ENCODE measurements at places on chromosomes 1 and 21.

DNA sequence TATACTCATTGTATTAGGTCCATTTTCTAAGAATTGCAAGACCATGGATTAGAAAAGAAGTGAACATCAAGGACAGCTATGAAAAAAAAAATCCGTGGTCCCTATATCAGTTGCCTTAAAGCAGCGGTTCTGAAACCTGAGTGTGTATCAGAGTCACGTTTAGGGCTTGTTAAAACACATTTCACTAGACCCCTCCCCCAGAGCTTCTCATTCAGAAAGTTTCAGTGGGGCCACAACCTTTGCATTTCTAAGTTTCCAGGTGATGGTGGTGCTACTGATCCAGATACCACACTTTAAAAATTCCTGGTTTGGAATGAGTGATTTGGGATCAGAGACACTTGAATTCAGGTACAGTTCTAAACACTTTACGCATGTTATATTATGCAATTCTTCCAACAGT is 96.1 kb upstream of the PRMT6 start:
- DNase-seq = no peak

GRCh38 chr21:43034826-43035225 is 40.8 kb downstream of the CBS start:
- DNase-seq = no peak

- no peak for DNase-seq
Observed at GRCh38 chr1:202158810-202159533, 1.4 kb downstream of the PTPN7 start.

GRCh38 chr1:83741348-83741747 is 257.6 kb downstream of the TTLL7 start:
- no peak for DNase-seq

GRCh38 chr21:44874240-44874496 is 678 bp upstream of the PTTG1IP start:
- DNase-seq = peak; percentile 40

DNA sequence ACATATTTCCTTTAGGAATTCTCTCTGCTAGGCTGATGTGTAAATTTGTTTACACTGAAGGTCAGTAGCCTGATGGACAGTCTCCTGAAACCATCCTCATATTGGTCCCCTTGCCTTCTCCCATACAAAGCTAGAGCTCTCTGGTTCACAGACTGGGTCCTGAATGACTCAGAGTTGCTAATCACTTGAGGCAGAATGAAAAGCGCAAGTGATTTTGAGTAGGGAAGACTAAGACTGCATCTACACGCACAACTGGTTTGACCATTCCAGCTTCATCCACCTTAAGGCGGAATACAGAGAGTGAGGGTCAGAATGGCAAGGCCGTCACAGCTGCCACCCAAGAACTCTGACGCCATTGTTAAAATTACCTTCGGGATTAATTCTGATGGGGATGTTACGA is 70.2 kb upstream of the KIF26B start:
- DNase-seq = no peak

DNA sequence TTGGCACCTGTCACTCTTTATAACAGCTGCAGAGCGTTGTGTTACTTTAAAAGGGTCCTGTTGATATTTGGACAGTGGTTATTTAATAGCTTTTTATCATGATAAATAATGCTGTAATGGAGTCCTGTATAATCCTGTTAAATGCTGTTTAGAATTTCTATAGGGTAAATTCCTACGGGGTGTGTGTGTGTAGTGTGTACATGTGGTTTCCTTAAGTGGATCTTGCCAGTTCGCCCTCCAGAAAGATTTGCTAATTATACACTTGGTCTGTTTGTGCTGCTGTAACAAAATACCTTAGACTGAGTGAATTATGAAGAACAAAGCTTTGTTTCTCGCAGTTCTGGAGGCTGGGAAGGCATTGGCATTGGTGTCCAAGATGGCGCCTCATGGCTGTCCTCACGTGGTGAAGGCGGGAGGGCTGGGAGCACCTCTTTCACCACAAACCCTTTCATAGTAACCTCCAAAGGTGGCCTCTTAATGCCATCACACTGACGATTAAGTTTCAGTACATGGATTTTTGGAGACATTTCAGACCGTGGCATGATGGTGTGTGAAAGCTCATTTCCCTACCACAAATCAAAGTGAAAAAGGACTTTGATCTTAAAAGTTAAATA is 11.2 kb downstream of the PRMT2 start:
- DNase-seq = no peak

GRCh38 chr1:108862017-108862610 is 5.2 kb upstream of the AKNAD1 start:
- DNase-seq = no peak

- DNase-seq = no peak
Observed at GRCh38 chr1:217660353-217661062, 29.4 kb downstream of the SPATA17 start.

DNA sequence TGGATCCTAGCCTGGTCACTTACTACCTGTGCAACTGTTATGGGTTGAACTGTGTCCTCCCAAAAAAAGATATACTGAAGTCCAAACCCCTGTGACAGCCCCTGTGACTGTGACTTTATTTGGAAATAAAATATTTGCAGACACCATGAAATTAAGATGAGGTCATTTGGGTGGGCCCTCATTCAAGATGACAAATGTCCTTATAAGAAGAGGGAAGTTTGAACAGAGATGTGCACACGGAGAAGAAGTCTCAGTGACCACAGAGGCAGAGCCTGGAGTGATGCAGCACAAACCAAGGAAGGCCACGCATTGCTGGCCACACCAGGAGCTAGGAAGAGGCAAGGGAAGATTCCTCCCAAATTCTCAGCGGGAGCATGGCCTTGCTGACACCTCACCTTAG is 249.7 kb upstream of the RUNX1 start:
- no peak for DNase-seq

GRCh38 chr1:53334781-53335180 is 6.9 kb upstream of the LRP8 start:
- DNase-seq = no peak

GRCh38 chr1:180156631-180157091 is 2.0 kb downstream of the QSOX1 start:
- DNase-seq = no peak

GRCh38 chr1:223641523-223642039 is 23.9 kb downstream of the CAPN8 start:
- DNase-seq = no peak

GRCh38 chr21:21383126-21383525 is 384.9 kb downstream of the NCAM2 start:
- DNase-seq = no peak

- no peak for DNase-seq
Observed at GRCh38 chr21:46222436-46223116, 6.0 kb downstream of the LSS start.

DNA sequence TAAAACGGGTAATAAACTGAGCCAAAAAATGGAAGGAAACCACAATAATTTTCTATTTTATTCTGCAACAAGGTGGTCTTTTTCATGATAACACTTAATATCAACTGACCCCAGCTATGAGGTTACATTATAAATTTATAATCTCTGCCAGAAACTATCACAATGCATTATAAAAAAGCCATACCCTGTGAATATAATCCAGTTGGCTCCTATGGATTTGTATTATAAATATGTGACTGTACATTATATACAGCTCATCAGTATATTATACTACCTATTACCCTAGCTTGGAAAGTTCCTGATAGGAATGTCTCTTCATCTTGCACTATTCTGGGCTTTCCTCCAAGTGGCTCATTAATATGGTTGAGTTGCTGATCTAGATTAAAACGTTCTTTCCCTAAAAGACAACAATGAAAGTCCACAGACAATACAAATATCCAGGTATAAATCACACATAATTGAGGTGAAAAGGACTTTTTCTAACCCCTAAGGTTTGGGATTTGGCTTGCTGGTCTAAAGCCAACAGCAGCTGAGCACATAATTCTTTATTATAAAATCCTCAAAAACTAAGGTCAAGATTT is 487.7 kb downstream of the TTLL7 start:
- no peak for DNase-seq

DNA sequence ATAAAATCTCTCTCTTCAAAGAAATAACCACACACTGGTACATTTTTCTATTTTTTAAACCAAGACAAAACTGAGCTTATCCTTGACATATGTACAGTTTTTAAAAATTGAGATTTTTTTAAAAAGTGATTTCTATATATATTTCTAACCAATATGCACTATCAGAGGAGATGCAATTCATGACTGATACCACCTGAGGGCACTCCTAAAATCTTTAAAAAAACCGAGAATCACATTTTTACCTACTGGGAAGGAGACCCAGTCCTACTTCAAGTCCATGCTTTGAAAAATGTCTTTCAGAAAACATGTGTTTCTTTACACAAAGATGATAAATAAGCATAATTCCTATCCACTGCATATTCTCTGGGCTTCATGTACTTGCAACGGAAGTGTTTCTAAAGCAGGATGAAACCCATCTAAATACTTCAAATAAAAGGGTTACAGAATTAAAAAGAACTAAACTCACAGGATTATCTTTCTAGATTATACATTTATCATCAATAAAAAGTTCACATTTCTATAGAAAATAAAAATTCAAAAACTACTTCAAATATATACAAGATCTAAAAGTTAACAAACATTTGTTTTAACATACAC is 98.6 kb downstream of the ENAH start:
- no peak for DNase-seq

- DNase-seq = no peak
Observed at GRCh38 chr1:3460672-3461131, 6.2 kb downstream of the ARHGEF16 start.

DNA sequence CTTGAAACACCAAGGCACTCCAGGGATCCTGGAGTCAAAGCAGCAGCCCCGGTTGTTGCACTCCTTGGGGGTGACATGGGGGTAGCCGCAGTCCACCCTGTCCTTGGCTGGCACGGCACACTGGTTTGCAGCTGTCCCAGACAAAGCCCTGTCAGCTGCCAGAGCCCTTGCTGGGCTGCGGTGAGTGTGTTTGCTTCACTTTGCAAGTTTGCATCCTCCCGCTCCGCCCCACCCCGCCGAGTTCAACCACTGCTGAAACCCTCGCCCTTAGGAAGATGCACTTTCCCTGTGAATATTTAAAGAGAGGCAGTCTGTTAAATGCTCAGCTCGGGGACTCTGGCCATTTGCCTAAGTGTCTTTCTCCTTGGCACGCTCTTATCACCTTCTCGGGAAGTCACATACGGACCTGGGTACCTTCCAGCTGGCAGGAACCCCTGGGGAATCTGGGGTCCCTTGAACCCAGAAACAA is 1.7 kb downstream of the TFF3 start:
- no peak for DNase-seq

DNA sequence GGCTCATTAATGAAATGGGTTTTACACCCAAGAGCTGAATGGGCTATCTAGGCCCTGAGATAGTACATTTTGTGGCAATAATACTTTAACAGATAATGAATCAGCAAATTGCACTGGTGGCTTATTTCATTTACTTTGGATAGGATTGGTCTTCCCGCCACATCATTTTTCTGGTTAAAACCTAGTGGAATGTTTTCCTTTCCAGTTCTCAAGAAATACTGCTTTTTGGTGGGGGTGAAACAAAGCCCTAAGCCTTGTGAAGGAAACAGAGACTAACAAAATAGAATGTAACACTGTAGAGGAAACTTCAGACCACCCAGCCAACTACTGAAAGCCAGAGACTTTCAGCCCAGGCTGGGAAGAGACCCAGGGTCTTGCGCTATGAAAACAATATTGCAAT is 172.2 kb downstream of the HHIPL2 start:
- DNase-seq = no peak

DNA sequence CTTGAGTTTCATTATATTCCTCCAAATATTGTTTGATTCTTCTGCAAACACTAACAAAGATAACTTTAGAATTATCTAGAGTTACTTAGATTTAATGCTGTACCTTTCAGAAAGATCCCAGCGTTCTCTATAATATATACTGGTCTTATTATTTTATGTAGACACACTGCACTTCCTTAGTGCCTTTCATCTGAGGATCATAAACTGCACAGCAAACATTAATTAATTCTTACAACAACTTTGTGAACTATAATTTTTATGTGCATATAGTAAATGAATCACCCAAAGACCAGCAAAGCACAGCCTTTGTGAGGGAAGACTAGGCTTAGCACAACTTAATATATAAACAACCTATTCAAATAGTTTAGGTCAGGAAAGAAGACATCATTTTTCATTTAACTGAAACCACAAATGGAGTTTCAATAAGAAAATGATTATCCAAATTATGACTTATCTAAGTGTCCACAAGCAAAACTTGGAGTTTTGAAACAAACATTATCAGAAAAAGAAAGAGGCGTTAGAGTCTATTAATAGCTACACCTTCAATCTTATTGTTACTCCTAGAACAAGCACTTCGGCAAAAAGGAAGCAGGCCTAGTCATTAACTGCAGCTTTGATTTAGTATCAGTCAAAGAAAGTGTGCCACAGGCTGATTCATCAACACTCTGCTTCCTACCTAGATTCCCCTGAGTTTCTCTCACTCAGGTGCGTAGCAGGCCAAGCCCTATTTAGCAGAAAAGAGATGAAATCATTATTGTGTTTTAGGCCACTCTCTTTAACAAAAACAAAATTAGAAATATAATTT is 22.5 kb upstream of the RC3H1 start:
- no peak for DNase-seq

DNA sequence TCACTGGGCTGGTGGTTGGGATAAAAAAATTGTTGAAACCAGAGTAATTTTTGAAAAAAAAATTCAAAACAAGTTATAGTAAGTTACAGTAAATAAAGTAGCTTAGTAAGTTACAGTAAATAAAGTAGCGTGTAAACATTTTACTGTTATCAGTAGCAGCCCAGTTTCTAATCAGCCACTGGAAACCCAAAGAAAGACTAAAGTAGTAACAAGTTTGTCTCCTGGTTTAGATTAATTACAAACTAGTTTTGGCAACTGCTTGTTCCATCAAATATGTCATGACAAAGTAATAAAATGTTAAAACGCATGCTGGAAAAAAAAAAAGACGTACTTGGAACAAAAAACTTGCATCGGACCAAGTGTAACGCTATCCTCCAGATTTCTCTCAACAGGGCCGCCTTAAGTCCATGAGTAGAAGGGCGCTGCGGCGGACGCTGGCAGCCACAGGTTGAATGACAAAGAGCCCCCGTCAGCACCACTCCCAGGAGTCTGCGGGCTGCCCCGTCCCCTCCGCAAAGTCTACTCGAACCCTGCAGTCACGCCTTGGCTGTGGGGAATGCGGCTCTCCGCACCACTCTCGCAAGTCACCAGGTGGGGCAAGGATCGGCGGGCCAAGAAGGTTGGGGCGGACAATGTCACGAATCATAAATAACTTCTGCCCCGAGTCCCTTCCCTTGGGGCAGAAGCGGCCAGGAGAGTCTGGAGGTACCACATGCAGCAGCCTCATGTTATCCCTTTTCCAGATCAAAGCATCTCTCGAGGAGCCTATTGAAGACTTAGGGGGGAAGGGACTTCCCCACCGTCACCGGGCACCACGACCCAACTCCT is 837 bp downstream of the SLC16A1 start:
- DNase-seq = peak; percentile 55
